Fibroblast of the aortic adventitia (primary cell): ENCODE measurements at places on chromosomes 2 and 18.
A peak's percentile ranks its signal among the peaks of the same experiment; 100 is the strongest.

GRCh38 chr2:105925390-105925789 is 180.7 kb downstream of the NCK2 start:
- DNase-seq, result no peak

DNA sequence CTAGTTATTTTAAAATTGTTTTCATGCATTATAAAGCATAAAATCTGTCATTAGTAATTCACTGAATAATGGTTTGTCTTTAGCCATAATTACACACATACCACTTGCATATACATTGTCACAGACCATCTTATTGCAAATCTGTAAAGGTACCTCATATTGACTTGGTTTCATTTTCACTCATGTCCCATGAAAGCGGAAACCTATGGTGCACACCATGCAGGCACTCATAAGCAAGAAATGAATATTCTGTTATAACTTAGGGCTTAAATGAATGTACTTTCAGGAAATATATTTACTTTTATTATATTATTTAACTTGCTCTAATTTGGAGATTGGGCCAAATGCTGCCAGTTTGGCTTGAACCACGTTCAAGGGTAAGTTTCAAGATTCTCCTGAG is 29.2 kb upstream of the STK17B start:
- no peak for DNase-seq

- DNase-seq, result no peak
Measured at GRCh38 chr2:50930726-50931125, 101.2 kb downstream of the NRXN1 start.

- DNase-seq, result peak; percentile 45
Measured at GRCh38 chr2:105919826-105920225, 175.1 kb downstream of the NCK2 start.

DNA sequence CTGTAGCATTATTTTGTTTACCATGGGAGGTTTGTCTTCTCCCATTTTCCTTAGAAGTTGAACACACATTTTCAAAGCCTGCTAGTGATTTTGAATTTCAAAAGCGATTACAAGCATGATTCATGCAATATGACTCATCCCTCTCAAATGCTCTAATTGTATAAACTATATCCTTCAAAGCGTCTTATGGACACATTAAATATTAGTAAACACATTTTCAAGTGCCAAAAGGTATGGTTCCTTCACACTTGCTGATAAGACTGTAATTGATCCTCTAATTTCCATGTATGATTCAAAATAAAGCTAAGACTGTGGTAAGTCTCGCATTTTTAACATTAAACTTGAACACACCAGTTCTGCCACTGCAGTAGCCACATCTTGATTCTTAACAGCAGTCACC is 512.9 kb downstream of the LRRTM4 start:
- no peak for DNase-seq

DNA sequence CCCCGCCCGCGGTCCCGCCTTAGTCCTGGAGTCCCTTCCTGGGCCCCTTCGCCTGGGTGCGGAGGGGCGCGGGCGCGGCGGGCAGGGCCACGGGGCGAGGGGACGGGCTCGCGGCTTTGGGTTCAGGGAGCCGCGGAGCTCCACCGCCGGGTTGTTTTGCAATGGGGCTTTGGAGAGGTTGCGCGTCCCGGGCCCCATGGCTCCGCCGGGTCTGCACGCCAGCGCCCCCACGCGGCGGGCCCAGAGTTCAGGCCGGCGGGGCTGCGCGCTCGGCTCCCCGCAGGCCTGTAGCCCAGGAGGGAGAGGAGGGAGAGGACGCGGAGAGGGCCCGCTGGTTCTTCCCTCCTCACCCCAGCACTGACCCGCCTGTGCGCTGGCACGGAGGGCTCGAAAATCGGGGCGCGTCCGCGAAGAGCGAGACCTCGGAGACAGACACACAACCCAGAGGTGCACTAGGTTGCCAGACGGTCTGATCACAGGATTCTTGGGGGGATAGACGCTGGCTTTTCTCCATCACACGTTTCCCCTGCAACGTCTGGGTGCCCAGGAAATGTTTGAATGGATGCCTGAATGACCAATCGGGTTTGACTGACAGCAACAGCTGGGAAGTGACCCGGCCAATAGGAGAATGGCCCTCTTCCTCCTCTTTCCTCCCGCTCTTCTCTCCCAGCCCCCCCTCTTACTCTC is 4.9 kb upstream of the SIX2 start:
- peak; percentile 65 for DNase-seq

GRCh38 chr2:176664478-176664877 is 395.2 kb downstream of the MTX2 start:
- no peak for DNase-seq

GRCh38 chr2:14781142-14781541 is 148.6 kb downstream of the LRATD1 start:
- no peak for DNase-seq

DNA sequence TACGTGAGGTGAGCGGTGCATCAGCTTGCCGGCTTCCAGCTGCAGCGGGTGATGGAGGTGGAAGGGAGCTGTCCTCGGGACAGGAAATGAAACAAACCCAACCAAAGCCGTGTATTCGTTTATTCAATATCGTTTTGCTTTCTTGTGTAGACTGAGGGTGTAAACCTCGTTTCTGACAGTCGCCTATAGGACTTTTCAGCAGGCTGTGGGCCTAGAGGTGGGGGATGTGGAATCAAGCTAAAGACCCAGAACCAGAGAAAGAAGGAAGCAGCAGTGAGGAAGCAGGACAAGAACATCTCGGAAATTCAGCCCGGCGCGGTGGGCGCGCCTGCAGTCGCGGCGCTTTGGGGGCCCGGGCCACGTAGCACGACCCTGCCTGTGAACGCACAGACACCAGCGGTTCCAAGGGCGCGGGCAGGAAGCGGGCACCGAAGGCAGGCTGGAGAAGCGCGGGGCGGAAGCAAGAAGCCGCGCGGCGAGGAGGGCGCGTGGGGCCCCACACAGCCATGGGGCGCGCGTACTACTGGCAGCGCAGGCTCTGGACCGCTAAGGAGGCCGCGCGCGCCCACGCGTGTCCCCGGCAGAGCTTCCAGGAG is 755 bp upstream of the ATP9B start:
- peak; percentile 25 for DNase-seq

DNA sequence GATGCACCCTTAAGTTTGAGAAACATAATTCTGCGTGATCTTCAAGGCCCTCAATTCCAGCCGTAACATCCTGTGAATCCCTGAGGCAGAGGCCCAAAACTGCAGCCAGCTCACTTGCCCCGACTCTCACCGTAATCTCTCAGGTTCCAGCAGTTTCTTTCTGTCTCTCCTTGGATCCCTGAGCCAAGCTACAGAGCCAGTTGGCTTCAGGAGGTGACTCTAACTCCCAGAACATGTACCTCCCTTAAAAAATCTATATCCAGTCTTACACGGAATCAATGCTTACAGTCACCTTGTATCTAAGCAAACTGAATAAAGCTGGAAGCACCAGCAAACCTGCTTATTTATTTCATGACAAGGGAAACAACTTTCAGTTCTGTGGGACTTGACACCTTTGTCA is 300.4 kb downstream of the SETBP1 start:
- no peak for DNase-seq

DNA sequence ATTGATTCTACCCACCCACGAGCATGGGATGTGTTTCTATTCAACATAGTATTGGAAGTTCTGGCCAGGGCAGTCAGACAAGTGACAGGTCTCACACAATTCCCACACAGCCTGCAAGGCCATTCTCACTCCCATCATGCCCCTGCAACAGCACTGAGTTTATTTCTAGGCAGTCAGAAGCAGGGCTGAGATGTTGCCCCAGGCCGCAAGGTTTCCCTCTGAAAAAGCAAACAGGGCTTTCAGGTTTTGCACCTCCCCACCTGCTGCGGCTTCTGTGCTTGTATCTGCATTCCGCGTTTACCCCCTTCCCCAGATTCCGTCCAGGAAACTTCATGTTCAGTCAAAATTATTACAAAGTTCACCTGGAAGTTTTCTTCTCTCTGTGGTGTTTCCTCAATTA is 9.4 kb upstream of the TACR1 start:
- no peak for DNase-seq

DNA sequence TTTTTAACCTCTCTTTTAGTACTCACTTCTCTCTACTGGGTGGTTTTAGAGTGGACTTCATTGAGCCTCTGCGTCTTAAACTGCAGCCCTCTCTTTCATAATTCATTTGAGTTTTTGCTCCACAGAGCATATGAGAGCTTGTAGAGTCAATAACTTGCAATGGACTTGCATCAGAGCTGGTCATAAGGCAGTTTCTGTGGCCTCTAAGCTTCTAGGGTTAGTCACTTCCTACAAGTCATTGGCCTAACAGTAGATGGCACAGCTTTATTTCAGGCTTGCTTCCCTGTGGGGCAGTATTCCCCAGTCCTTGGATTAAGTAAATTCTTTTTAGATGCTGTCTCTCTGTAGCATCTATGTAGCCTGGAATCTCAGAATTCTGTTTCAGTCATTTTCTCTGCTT is 1435.7 kb downstream of the LRP1B start:
- peak; percentile 92 for DNase-seq
